ENCODE measurements at places on chromosomes 1 and 21.

DNA sequence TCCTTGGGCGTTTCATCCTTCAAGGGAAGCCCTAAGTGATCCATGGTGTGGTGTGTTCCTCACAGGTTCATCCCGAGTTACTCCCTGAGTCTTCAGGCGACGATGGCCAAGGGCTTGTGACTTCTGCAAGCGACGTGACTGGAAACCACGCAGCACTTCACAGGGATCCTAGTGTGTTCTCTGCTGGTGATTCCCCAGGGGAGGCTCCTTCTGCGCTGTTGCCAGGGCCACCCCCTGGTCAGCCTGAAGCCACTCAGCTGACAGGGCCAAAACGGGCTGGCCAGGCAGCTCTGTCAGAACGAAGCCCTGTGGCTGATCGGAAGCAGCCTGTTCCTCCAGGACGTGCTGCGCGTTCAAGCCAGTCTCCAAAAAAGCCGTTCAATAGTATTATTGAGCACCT lies 71.5 kb downstream of the VPS26C start:
- DNase-seq, result no peak

DNA sequence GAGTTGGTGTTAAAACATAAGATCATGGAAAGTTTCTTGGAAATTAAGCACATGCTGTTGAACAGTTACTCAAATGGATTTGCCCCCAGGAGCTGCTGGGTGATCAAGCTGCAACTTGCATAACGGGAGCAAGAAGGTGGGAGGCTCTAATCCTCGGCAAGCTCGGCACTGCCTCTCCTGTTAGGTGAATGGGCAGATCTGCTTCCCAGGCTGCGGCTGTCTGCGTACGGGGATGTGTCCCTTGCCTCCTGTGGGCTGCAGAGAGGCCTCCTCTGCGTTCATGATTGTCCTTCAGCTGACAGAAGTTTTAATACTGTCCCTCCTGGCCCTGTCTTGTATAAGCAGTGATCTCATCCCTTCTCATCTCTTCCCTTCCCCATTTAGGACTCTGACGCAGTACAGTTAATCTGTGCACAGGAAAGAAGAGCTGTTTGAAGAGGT lies 36.7 kb downstream of the ATP1A1 start:
- DNase-seq, result no peak

DNA sequence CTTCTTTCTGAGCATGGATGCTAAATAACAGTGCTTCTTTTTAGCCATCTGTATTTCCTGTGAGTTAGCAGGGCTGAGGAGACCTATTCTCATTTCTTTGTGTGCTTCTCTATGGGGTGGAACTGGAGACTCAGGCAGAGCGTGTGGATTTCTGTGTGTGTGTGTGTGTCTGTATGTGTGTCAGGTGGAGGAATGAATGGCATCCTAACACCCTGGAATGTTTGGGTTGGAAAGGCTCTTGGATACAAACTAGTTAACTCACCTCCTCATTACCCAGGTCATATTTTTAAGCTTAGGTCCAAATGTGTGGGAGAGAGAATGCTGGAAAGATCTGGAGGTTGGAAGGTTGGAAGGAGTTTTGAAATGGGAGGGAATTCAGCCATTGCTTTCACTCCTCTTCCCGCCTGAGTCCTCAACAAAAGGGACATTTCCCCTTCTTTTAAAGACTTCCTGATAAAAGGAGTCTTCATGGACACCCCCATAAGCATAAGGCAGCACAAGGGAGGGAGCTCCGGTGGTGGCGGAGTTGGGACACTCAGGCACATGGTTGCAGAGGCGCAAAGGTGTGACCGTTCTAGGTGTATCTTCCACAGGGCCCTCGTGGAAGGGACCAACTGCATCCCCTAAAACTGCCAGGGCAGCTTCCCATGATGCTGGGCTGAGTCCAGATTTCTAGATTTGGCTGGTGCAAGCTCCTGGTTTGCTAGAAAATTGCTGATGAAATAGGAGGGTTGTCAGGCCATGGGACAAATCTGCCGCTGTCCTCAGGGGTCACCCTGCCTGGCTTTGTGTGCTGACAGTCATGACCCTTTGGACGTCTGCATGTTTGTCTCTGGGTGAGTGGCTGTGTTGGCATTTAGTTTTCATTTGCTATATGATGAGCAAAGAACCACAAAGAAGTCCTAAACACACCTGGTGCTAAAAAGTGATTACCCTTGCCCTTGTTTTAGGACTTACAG lies 37.6 kb downstream of the MTARC1 start:
- peak; percentile 35 for DNase-seq

DNA sequence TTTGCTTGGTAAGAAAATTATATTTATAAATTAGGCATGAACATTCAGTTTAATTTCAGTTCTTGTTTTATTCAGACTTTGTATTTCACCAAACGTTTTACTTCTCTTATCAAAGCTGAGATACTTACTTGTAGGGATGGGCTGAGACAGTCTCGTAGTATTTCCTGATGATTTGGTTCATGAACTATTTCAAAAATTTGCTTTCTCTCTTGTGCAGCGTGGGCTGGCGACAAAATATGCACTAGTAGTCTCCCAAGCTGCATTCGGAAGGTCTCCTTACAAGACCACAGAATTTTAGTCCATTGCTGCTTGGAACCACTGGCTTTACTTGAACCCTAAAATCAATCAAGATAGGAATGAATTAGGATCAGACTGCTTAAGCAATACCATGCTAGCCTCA lies 91.7 kb upstream of the GNG4 start:
- no peak for DNase-seq

GRCh38 chr1:30597711-30598110 lies 125.7 kb downstream of the MATN1 start:
- DNase-seq, result no peak

- no peak for DNase-seq
These were observed 38.7 kb downstream of the ETNK2 start for GRCh38 chr1:204112876-204113730.

GRCh38 chr21:42360317-42360716 lies 6.0 kb downstream of the TFF1 start:
- DNase-seq, result no peak

DNA sequence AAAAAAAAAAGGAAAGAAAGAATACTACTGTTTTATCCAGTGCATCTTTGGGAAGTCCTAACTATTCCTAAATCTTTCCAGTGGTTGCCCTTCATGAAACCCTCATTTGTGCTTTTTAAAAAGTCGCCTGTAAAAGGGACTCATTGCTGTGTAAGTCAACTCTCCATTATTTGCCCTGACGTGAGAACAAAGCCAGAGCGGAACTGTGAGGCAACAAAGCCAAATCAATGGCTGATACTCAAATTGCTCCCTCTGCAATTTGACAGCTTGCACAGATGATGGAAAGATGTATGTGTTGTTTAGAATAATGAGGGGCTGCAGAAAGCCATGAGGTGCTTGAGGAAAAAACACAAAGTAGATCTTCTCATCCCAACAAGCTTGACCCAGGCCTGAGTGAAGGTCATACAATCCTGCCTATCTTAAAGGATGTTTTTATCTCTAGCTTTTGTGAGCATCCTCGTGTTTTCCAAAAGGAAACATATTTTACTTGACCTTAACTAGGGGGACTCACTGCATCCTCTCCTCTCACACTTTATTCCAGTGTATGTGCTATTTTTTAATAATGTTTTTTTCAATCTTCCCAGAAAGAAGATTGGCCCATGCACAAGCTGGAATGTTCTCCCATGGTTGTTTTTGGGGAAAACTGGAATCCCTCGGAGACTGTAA lies 33.4 kb downstream of the SMYD2 start:
- DNase-seq, result no peak

GRCh38 chr1:13786541-13786940 lies 86.6 kb downstream of the PRDM2 start:
- DNase-seq, result no peak

DNA sequence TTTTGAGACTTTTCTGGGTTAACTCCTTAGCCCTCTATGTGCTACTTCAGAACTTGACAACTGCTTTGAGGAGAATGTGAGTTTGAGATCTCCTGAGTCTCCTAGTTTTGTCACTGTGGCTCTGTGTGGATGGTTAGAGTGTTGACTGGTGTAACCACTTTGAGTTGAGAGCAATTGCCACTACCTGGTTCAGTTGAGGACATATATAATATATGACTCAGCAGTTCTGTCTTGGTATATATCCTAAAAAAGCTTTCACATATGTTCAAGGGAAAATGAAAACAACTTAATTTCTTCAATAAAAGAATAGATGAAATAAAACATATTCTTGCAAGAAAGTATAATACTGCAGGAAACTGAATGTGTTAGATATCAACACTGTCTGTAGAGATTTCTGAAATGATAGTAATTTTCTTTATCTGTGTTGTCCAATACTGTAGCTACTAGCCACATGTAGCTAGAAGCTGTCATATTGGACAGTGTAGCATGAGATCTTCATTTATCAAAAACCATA lies 96.7 kb upstream of the QSOX1 start:
- DNase-seq, result no peak

GRCh38 chr1:33469691-33470090 lies 2.8 kb upstream of the ZSCAN20 start:
- no peak for DNase-seq

DNA sequence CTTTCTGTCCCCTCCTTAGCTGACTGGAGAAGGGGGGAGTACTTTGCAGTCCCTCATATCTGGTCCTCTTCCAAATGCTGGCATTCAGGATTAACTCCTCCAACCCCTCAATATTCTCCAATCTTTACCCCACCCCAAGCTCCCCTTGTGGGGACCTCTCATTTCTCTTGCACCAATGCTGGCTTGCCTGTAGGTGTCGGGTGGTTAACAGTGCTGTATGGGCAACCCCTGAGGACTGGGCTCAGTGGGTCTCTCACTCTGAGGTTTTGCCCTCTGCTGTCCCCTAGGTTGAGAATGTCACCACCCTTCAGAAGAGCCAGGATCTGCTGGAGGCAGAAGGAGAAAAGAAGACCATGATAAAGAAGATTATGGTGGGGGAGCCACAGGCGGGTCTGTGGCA lies 27.0 kb downstream of the MROH7 start:
- DNase-seq, result no peak

GRCh38 chr1:60921175-60921574 lies 161.2 kb upstream of the NFIA start:
- no peak for DNase-seq

DNA sequence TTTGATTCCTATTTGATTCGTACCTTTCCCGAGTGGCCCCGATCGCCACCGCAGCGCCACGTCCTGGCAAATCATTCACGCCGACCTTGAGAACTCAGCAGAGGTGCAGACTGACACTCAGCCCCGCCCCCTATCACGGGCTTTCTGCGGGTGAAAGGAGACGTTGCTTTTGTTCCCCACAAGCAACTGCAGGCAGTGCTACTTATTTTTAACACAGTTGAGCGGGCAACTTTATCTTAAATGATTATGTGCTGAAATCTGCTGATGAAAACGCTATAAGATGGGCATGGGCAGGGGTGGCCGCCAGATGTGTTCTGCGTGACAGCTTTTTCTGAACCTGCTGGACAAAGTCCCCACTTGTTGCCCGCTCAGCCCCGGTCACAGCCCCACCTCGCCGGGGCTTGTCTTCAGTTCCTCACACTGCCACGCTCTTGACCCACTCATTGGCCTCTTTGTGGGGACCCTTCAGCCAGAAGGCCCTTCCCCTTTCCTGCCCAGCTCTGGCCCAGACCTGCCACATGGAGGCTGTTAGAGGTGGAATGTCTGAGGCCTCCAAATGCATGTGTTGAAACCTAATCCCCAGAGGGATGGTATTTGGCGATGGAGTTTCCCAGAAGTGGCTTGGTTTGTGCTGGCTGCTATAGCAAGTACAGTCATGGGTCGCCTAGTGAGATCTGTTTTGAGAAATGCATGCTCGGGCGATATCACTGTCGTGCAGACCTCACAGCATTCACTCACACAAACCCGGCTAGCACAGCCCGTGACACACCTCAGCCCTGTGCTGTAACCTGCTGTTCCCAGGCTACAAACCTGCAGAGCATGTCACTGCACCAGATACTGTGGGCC lies 15.7 kb upstream of the PDXK start:
- no peak for DNase-seq

DNA sequence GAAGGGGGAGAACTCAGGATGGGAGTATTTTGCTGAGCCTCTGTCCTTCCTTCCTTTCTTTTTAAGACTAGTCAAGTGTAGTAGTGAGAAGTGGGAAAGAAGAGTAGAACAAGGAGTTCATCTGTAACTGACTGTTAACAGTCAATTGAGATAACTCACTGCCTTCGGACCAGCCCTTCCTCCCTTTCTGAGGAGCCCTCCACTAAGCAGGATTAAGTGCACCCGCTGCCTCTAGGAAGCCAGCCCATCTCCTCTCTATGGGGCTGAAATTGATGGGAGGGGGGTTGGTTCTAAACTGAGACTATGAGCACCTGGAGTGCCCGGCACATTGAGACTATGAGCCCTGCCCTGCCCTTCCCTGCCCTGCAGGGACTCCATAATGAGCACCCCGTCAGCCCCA lies 72.7 kb upstream of the TINAGL1 start:
- DNase-seq, result no peak
